ENCODE measurements at places on chromosomes 13 and 19. TPM values are rescaled to one million over a fixed set of nuclear protein-coding genes. Genes with fewer than 3 reads are reported as not detected.

DNA sequence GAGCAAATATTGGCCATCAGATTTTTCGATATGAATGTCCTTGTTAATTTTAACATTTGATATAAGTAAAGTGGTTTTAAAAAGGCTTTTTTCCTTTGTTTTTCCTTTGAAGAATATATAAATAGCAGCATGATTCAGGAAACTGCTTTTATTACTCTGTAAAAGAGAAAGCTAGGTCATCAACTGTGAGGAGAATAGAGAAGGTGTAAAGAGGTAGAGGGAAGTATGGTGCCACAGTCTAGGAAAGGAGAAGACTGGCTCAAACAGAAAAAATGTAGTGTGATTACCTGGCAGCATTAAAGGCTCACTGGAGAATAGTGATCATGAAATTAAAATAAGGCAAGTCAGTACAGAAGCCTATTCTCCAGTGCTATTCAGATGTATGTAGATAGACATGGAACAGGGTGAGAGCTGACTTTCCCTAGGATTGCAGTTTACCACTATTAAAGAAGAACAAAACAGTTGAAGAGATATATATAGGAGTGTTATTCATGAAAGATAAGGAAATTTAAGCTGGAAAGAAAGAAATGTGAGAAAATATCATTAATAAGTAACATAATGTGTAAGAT is 1115.9 kb upstream of the PCDH9 start:
- no peak for DNase-seq

PSG3 gene
- not detected for polyA plus RNA-seq

GRCh38 chr13:93534181-93534700 is 307.6 kb downstream of the GPC6 start:
- no peak for DNase-seq

DNA sequence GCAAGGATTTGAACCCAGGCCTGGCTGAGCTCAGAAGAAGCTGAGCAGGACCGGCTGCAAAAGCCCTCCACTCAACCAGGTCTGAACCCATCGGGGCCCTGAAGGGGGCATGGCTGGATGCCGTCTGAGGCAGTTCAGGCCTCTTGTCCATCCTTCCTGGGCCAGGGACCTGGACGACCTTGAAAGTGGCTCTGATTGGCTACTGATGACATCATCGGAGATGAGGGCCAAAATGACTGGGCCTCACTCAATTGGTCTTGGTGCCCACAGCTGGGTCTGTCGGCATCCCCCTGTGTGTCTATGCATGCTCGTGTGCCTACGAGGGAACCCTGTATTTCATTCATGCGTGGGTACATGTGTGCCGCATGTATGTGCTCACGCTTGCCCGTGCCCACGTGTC is 71.8 kb downstream of the PTPRS start:
- no peak for DNase-seq

TNNT1 gene
- not detected for polyA plus RNA-seq

DNA sequence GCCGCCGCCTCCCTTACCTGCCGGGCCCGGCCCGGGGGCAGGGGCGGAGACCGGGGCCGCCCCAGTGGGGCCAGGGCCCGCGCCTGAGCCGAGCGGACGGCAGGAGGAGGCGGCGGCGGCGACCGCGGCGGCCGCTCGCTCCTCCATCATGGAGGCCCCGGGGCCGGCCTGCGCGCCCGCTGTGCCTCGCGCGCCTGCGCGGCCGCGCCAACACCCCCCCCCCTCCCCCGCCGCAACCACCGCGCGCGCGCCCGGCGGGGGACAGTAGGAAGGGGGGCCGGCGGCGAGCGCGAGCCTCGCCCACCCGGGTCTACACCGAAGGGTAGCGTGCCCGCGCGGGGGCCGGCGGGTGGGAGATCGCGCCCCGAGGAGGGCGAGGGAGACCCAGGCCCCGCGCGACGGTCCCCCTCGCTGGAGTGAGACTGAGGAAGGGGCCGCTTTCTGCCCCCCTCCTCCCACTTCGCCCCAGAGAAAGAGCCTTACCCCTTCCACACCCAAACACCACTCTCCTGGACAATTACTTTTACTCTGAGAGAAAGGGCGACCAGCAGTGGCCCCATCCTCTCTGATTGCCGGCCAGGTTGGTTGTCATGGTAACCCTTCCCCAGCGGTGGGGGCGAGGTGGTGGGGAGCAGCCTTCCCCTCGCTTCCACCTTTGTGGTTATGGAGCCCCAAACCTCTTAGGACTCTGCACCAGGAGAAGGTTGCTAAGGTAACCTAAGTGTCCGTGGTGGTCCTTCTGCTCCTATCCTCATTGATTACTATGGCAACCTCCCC is at the start of gene STRN4:
STRN4 (minus strand) TSS at position 170 of the 777 bp plus-strand sequence; CDS start at position 150, 20 bp downstream.
- peak; percentile 44 for DNase-seq

GRCh38 chr19:56507446-56508289 is at the start of gene ZNF471:
Gene ZNF471, plus strand, starts transcription at chr19:56507855. Its CDS starts 3,717 bp downstream, at chr19:56511572.
- DNase-seq = peak; percentile 89

DNA sequence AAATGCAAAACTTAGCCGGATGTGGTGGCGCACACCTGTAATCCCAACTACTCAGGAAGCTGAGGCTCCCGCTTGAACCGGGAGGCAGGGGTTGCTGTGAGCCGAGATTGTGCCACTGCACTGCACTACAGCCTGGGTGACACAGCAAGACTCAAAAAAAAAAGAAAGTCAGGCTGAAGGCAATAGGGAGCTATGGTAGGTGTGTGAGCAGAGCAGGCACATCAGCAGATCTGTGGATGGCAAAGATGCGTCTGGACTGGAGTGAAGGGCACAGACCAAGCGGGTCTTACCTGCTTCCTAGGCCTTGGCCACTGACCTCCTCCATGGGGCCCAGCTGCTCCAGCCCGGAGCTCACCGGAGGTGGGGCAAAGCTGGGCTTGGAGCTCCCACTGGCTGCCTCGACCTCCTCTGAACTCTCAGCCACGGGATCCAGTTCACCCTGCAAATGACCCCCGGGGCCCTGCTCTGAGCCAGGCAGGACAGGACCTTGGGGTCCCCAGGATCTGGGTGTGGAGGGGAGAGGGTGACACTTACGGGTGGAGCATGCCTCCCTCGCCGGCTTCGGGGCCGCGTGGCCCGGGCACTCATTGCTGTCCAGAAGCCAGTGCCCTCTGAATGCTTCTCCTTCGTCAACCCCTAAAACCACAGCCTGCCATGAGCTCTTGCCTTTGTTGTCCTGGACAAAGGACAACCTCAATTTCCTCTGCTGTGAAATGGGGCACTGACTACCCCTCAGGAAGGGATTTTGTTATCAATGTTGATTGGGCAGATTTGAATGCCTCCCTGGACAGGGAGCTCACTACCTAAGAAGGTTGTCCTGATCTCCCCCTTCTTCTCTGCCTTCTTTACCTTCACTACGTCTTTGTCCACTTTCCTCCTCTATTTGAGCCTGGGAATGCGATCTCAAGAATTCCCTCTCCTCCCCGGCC is 569 bp downstream of the USHBP1 start:
- no peak for DNase-seq

DNA sequence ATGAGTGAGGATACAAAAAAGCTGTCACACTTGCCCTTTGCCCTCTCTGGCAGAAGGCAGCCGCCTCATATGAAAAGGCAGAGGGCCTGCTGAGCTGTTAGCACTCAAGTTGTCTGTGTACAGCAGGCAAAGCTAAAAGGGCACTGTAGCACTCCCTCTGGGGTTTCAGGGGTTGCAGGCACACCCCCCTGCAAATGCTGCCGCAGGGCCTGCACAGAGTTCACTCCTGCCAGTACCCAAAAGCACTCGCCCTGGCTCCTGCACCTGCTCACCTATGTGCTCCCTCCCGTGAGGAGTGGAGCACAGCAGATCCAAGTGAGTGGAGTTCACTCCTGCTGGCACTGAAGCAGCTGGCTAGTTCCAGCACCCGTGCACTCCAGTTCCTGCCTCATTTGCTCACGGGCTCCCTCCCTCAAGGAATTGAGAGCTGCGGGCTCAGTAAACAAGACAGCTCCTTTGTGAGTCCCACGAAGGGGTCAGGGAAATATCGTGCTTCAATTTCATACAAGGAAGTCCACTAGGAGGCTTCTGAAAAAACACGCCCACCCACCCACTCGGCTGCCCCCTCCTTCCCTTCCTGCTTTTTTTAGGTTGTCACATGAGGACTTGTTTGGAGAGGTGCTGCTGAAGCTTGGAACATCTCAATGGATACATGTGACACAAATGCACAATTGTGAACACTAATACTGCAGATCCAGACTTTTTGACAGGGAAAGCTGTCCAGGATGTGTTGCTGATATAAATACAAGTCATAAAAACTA is 9.9 kb upstream of the RCBTB2 start:
- no peak for DNase-seq

DNA sequence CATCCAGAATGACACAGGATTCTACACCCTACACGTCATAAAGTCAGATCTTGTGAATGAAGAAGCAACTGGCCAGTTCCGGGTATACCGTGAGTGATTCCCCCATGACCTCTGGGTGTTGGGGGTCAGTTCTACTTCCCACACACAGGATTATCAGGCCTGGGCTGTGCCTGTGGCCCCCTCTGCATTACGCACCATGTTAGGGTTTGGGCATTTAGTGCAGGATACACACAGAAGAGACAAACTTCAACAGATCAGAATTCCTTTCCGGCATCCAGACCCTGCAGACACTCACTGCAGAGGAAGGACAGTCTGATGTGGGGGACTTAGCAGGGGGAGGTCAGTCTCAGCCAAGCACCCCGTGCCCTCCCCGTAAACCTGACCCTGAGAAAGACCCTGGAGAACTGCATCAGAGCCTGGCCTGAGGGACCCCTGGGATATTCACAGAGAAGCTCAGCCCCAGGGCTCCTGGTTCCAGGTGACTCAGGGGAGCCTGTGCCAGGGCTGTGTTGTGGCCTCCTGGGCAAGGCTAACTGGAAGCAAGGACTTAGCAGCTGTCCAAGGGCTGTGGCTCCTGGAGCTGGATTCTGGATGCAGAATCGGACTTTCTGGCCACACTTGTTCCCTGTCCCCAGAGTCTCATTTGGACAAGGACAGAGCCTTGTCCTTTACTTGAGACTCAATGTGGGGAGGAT is 1.7 kb downstream of the CEACAM5 start:
- DNase-seq = no peak

GFY gene
- polyA plus RNA-seq = not detected

DNA sequence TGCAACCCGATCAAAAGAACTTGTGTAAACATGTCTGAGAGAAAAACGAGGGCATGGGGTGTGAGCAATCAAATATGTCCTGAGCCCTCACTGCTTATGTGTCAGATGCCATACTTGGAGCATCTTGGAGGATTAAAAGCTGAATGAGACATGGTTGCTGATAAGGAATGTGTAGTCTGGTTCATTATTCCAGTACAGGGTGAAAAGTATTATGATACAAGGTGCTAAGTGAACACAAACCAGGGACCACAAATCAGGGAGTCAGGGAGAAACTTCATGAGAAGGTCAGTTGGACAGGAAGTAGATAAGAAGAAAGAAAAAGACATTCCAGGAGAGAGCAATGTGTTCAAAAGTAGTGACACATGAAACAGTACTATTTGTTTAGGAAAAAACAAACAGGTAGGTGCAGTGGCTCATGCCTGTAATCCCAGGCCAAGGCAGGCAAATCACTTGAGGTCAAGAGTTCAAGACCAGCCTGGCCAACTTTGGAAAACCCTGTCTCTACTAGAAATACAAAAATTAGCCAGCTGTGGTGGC is 2.0 kb upstream of the RCBTB1 start:
- no peak for DNase-seq

RDH8 gene
- polyA plus RNA-seq = not detected

DNASE2 gene
- polyA plus RNA-seq = 108 TPM

OR10H1 gene
- polyA plus RNA-seq = not detected

DNA sequence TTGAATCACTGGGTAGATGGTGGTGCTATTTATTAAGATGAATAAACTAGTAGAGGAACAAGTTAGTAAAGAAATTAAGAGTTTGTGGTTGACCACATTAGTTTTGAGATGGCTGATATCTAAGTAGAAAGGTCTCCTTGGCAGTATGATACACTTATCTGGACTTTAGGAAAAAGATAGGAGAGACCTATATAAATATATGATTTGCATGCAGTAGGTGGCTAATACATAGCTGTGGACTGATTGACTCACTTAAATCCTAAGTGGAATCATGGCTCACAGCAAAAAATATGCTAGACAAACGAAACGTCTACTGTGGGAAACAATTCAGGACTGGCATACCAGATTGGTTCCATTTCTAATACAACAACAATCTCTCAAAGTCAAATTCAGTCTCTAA is 92.0 kb downstream of the CAB39L start:
- no peak for DNase-seq

- no peak for DNase-seq
These were observed at the start of gene CYP2S1 for GRCh38 chr19:41192574-41193429. Gene CYP2S1, plus strand, starts transcription at chr19:41193219. Its CDS starts 46 bp downstream, at chr19:41193265.

DNA sequence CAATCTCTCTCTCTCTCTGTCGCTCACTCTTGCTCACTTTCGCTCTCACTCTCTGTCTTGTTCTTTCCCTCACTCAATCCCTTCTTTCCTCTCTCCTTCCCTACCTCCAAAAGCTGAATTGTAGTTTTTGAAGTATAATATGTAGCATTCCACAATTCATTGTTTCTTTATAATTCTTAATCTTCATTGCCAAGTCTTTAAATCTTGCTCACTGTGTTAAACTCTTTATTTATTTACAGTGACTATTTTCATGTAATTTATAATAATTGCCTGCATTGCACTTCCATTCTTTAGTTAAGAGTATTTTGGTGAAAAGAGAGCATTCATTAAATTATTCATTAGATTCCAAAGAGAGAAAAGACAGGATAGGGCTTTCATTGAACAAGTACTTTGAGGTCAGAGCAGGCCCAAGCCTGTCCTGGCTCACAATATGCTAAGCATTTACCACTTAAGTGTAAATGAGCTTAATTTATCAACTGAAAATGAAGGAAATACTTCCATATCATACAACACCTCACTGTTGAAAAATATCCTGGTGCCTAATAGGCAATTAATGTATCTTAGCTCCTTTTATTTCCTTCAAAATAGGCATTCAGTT is 257.4 kb upstream of the SLITRK1 start:
- DNase-seq = no peak

DNA sequence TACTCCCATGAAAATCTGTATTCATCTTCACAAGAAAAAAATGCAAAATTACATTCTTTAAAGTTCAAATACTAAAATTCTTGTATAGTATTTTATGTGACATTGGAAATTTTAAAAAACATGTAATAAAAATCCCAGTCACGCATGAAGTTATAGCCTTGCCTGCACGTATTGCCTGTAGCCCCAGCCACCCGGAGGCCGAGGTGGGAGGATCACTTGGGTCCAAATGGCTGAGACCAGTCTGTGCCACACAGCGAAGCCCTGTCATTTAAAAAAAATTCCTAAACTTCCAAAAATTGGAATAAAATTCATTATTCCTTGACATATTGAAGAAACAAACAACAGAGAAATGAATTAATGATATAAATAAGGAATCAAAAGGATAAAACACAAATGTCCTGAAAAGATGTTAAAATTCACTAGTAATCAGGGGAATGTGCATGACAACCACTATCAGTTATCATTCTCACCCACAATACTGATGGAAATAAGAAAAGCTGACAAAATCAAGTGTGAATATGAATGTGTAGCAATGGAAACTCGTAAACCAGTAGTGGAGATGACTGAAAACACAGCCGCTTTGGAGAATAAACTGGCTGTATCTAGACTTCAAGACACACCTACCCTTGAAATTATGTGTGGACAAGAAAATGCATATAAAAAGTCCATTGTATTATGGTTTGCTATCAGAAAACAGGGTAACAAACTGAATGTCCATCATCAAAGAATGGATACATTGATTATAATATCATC is 7.5 kb downstream of the CARD8 start:
- no peak for DNase-seq

- DNase-seq = no peak
These were observed 75.2 kb upstream of the MRI1 start for GRCh38 chr19:13689085-13689484.

DHDH gene
- not detected for polyA plus RNA-seq
